ENCODE measurements at places on chromosomes 3 and 15.

DNA sequence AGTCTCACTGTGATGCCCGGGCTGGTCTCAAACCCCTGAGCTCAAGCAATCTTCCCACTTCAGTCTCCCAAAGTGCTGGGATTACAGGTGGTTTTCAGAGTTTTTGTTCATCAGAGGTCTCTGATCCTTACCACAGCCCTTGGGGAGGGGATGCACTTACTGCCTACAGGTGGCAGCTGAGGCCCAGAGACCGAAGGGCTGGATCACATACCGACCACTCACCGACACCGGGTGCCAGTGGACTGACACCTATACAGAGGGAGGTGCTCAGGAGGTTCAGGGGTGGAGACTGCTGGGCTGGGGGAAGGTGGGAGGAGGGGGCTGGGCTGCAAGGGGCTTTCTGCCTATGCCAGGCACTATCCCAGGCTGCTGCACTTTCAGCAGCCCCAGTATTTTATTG is 19.5 kb downstream of the DUSP7 start:
- no peak for DNase-seq

- no peak for DNase-seq
Observed at GRCh38 chr3:5172018-5172417, 15.5 kb upstream of the EDEM1 start.

- DNase-seq, result no peak
Observed at GRCh38 chr3:67655364-67656121, 1.1 kb upstream of the SUCLG2 start.

- DNase-seq, result no peak
Observed at GRCh38 chr3:46029953-46030543, 2.8 kb upstream of the XCR1 start.

GRCh38 chr15:39781967-39782302 is 706 bp downstream of the FSIP1 start:
- DNase-seq, result no peak

DNA sequence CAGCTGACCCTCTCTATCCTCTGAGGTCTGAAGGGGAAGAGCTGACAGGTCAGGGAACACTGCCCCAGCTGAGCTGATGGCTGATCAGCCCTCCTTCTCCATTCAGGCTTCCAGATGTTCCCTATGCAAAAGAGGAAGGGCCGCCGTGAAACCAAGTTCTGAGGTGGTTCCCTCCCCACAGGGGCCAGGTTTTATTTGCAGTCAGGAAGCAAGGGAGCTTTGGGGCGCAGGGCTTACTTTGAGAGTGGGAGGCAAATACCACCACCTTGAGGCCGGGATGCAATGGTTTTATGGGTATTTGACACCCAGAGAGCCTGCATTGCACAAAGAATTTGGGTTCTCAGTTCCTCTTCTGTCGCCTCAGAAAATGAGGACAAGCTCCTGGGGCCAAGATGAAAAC is 186.9 kb downstream of the ARRDC4 start:
- no peak for DNase-seq

DNA sequence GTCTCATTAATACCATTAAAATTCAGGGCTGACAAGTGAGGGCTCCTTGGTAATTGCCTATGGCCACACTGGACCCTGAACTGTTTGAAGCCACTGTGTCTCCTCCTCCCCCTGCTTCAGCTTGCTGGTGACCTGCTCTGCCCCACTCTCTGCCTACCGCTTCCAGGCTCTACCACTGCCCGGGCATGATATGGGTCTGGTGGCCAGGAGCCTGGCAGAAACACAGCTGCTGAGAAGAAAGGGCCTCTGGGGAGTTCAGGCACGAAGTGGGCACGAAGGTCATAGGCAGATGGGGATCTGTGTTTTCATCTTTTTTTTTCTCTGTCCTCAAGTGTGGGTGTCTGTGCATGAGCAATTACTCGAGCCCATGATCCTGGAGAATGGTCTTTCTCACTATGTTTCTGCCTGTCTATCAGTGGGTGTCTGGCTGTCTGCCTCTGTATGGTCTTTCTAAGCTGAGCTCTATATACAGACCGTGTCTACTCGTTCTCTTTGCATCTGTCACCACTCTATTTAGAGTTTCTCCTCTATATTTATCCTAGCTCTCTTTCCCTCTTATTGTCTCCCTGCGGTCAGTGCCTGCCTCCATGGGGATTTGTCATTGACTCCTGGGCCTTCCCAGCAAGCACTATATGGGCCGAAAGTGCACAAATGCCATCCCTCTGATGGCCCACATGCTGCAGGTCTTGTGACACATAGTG is 42.1 kb upstream of the EPHB1 start:
- no peak for DNase-seq

GRCh38 chr15:66723826-66724731 is 22.0 kb downstream of the SMAD6 start:
- DNase-seq, result no peak

GRCh38 chr3:187640569-187641059 is 29.6 kb downstream of the SST start:
- no peak for DNase-seq

DNA sequence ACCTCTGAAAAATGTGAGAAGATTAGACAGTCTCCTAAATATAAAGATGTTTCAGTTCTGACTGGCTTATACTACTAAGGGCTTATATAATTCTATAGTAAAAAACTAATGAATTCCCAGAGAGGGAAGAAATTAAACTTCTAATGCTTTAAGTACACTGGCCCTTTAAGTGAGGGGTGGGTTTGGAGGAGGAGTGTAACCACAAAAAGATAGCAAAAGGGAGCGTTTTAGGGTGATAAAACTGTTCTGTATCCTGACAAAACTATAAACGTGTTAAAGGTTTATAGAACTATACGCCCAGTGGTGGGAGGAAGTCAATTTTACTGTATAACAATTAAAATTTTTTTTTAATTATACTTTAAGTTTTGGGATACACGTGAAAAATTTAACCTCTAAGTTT is 45.8 kb downstream of the CEP152 start:
- DNase-seq, result no peak

DNA sequence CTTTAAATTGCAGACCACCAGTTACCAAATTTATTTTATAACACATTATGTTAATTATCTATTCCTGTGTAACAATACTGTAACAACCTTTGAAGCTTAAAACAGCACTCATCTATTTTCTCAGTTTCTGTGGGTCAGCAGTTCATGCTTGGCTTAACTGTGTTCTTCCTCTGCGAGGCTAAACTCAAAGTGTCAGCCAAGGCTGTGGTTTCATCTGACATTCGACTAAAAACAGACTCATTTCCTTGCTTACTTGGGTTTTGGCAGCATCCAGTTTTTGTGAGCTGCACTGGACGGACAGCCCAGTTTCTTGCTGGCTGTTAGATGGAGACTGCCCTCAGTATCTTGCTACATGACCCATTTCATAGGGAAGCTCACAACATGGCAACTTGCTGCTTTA is 247.3 kb upstream of the KCNH8 start:
- no peak for DNase-seq

DNA sequence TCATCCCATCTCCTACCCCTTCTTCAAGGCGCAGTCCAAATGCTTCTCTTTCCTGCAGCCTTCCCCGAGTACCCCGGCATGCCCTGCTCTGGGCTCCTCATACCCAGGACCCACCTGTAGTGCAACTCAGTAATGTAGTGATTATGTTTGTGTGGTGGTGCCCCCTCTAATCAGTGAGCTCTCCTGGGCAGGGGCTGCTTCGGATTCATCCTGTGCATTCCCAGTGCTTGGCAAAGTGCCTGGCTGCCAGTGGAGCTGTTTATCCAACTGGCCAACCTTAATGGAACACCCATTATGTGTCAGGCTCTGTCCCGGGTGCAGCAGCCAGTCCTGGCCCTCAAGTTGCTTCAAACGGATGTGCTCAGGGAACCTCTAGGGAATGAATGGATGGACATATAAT is 174.4 kb upstream of the LINGO1 start:
- no peak for DNase-seq

- DNase-seq, result no peak
Observed at GRCh38 chr15:72706266-72706665, 20.3 kb downstream of the BBS4 start.

DNA sequence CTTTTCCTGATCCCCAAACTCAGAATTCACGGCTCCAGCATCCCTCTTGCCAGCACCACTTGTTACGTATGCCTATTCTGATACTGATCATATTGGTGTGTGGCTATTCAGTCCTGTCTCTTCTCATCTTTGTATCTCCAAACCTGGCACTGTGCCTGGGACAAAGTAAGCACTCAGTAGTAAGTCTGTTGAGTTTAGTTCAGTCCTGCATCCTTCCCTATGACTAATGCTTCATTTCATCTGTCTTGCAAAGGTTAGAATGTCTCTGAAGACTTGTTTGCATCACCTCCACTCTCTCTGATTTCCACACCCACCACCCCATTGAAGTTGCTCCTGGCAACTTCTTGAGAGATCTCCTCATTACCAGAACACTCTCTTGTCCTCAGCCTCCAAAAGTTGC is 80.3 kb downstream of the HMG20A start:
- no peak for DNase-seq

- DNase-seq, result peak; percentile 86
Observed at GRCh38 chr15:82919231-82919886, 33.2 kb downstream of the HOMER2 start.

DNA sequence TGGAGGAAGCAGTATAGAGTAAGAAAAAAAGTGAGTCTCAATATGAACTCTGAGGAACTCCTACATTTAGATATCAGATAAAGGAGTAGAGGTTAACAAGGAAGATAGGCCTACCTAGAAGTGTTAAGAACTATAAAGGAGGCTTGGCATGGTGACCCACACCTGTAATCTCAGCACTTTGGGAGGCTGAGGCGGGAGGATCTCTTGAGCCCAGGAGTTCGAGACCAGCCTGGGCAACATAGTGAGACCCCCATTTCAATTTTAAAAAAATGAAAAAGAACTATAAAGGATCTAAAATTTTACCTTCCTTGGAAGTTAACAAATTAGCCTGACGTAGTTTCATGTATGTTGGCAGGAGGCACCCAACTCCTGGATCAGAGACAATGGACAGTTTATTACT is 14.5 kb downstream of the IREB2 start:
- DNase-seq, result no peak

GRCh38 chr15:98124581-98124980 is 164.1 kb downstream of the ARRDC4 start:
- no peak for DNase-seq

DNA sequence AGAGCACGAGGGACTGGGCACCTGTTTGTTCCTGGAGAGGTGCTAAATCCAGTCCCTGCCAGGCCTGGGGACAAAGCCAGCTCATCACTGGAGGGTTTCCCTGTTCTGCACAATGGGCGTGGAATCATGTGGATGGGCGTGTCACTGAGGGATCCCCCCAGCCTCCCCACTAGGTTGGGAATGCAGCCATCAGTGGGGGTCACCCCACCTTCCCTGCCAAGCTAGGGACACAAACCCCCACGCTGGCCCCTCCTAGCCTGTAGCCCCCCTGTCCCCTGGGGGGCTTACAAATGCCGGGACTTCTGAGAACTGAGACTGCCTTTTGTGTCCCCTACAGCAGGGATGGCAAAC is 61.9 kb downstream of the NSMCE3 start:
- no peak for DNase-seq

DNA sequence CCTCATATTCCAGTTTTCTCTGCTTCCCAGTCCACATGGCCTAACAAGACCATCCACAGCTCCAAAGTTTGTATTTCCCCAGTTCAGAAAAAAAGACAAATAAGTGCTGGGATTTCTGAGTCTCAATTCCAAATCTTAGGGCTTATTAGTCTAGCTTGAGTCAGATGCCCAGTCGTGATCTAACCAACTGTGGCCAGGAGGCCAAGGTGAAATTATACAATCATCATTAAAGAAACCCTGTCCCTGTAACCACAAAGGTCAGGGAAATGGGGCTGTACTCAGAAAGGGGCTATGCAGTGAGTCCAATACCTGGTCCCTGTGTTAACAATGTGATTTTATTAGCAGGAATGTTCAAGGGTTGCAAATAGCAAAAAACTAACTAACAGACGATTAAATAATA is 40.5 kb upstream of the MITF start:
- no peak for DNase-seq

GRCh38 chr15:59379531-59379930 is 6.9 kb upstream of the MYO1E start:
- no peak for DNase-seq

DNA sequence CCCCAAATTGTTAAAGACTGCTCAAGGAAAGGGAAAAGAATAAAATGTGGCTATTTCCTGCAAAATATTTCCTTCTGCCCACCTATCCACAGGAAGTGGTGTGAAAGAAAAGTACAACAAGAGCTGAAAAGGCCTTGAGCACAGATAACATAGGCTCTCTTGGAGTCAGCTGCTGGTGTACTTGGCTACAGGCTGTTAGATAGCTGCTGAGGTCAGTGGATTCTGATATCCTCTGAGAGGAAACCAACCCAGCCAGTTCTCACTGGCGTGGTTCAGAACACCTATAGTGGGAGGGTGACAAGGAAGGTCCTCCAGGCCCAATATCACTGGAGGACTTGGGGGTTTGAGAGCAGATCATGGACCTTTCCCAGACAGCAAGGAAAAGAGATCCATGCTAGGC is 124.4 kb upstream of the GAP43 start:
- no peak for DNase-seq

DNA sequence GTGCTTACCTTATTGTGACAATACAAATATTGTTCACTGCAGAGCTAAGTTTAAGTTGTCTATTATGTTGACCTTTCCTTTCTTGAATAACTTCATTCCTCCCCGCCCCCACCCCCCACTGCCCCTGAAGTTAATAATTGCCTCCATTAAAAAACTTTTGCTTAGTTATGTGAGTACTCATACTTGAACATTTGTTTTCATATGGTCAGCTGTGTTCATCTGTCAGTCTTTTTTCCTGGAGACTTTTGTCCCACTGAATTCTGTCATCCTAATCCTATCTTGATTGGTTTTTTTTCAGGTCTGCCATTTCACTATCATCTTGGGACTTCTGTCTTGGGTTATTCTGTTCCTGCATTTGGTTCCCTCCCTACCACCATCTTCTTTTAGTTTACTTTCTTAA is 8.5 kb downstream of the SLC25A36 start:
- DNase-seq, result no peak

- DNase-seq, result no peak
Observed at GRCh38 chr15:71997691-71998090, 120.3 kb downstream of the MYO9A start.

- peak; percentile 88 for DNase-seq
Observed at GRCh38 chr15:48318131-48318530, 13.1 kb upstream of the DUT start.

DNA sequence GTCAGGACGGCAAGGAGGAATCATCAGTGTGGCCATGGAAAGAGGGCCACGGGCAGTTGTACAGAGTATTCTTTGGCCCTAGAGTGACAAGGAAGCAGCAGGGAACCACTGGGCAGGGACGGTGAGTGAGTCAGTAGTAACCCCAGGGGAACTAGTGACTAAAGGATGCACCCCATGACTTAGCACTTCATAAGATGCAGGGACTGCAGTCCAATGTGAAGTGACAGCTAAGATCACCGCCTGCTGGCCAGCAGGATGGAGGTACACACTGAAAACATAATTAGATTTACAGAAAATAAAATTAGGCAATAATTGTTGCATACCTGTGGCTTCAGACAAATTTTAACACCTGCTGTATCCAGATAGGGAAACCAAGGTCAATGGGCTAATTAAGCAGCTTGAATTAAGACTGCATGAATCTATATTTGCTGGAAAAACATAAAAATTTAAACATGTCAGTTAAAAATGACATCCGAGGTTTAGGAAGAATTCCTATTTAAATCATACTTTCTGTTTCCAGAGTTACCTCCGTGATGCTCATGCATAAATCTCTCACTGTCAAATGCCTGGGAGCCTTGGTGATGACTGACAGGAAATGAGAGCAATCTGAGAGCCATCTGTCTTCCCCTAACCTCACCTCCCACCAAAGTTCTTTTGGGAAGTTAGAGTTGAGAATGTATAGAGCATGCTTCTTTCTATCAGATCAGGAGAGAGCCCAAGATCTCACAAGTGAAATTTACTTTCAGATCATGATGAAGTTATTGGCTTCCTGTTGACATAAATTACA is 56.5 kb downstream of the DCLK3 start:
- DNase-seq, result no peak
